GM18507 (cell line): ENCODE measurements at places on chromosomes 3 and 15.

DNA sequence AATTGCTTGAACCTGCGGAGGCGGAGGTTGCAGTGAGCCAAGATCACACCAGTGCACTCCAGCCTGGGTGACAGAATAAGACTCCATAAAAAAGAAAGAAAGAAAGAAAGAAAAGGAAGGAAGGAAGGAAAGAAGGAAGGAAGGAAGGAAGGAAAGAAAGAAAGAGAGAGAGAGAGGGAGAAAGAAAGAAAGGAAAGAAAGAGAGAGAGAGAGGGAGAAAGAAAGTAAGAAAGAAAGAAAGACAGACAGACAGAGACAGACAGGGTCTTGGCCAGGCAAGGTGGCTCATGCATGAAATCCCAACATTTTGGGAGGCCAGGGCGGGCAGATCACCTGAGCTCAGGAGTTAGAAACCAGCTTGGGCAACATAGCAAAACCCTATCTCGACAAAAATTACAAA lies 16.4 kb upstream of the DAG1 start:
- DNase-seq = no peak

DNA sequence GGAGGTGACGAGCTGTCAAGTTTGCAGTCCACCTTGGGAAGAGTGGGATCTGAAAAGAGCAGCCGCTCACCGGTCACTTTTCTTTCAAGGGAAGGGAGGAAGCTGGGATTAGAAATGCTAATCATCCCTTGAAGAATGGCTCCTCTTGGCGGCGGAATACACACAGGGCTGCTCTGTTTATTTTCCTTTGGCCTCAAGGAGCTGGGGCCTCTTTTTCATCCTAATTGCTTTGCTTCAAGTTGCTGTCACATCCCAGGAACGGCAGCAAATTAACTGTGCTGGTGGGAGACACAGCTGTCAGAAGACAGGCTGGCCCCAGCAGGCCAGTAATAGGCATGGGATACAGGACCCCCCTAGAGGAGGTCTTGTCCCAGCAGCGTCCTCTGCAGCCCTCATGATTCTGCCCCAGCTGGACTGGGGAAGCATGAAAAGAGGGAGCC lies 6.7 kb downstream of the KBTBD13 start:
- DNase-seq = no peak

- DNase-seq = no peak
Observed at GRCh38 chr3:16789344-16790120, 95.2 kb upstream of the PLCL2 start.

DNA sequence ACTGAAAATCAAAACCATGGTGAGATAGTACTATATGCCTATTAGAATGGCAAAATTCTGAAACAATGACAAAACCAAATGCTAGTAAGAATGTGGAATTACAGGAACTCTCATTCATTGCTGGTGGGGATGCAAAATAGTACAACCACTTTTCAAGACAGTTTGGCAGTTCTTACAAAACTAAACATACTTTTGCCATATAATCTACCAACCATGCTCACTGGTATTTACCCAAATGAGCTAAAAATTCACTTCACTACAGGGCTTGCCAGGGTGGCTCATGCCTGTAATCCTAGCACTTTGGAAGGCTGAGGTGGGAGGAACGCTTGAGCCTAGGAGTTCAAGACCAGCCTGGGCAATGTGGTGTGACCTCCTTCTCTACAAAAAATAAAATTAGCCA lies 40.0 kb downstream of the MYO9A start:
- no peak for DNase-seq

- no peak for DNase-seq
Observed at GRCh38 chr3:65922441-65922840, 116.3 kb downstream of the MAGI1 start.

DNA sequence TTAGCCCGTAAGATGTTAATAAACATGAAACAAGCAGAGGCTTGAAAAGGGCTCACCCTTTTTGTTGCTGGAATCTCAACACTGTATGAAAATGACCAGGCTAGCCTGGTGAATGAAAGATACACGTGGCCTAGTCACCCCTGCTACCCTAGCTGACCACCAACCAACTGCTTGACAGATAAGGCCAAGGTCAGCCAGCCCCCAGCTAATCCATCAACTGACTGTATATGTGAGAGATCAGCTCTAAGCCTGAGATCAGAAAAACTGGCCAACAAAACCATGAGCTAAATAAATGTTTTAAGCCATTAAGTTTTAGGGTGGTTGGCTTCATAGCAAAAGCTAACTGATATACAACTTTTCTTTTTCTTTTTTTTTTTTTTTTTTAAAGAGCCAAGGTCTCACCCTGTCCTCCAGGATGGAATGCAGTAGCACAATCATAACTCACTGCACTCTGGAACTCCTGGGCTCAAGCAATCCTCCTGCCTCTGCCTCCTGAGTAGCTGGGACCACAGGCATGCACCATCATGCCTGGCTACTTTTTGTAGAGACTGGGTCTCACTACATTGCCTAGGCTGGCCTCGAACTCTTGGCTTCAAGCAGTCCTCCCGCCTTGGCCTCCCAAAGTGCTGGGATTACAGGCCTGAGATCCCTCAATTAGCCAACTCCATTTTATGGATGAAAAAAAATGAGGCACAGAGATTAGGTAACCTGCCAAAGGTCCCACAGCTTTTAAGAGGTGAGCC lies 34.6 kb downstream of the SH3BP5 start:
- no peak for DNase-seq

DNA sequence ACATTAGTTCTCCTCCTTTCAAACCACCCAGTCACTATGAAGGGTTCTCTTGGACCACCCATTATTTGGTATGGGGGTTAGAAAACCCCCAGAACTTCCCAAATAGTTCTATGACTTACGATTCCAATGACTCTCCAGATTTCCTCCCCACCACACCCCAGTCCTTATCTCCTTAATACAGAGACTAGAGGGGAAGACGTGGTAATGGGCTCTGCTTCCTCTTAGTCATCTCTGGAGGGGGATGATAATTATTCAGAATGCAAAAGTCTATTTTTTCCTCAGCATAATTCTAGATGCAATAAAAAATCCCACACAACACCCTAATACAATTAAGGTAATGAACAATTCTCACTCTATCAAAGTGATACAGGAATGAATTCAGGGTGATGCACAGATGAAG lies 48.9 kb upstream of the CFAP161 start:
- no peak for DNase-seq

- DNase-seq = no peak
Observed at GRCh38 chr3:97001611-97002010, 187.2 kb downstream of the EPHA6 start.

DNA sequence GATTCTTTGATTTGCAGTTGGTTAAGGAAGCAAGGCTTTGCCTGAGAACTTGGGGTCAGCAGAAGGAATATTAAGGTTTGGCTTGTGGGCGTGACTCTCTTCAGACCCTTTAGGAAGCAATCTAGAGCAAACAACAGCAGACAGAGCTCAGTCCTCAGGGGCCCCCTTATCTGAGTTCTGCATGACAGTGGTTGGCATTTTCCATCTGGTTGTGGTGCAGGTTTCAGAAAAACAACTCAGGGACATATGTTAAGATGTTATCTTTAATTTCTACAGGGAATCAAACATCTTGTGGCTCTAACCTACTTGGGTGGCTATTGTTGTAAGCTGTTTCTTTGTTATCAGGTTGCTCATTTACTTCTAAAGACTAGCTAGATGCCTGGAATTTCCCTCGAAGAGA lies 141.4 kb downstream of the VPS8 start:
- DNase-seq = no peak

GRCh38 chr3:35215525-35216500 lies 423.5 kb upstream of the ARPP21 start:
- DNase-seq = no peak

DNA sequence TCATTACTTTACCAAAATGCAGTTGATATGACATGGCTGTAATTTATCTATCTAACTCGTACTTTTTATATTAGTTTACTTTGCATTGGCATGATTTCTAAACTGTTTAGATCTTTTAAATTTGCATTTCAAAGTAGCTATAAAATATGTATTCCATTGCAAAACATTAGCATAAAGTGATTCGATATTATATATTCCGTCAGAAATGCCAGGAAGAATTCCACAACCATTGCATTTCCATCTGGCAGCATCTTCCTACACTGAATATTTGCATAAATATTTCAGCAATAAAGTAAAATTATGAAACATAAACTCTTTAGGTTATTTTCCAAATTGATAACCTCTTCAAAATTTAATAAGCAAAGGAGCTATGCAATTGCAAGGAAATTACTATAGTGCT lies 546.6 kb downstream of the MFSD1 start:
- DNase-seq = no peak

- no peak for DNase-seq
Observed at GRCh38 chr3:17423786-17424536, 318.5 kb downstream of the TBC1D5 start.

GRCh38 chr3:134249935-134250716 lies 533 bp downstream of the RYK start:
- DNase-seq = peak; percentile 23

DNA sequence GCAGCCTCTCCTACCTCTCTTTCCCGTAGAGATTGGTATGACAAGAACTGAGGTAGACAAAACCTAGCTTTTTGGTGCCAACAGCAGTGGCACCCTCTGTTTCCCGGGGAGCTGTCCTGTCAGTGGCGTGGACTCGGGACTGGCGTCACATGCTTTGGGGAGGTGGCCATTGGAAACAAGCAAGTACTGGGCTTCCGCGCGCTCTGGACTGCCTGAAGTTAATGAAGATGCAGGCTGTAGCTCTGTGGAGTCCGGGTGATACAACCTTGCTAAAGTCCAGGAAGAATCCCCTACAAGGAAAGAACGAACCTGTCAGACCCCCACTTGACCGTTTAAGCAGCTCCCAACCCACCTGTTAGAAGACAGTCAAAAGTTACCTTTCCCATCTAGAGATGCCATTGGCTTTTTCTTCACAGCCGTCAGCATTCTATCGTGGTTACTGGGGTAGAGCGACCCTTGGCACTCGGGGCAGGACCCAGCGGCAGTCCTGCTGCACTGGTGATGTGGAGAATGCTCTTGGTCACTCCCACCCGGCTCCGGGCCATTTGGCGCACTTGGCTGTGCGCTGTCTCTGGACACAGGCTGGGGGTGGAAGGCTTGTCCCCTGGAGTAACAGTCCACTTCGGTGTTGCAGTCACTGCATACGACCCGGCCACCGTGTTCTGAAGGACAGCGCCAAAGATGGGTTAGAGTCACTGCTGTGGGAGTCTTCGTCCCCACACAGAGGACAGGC lies 120.5 kb downstream of the LRIG1 start:
- no peak for DNase-seq

DNA sequence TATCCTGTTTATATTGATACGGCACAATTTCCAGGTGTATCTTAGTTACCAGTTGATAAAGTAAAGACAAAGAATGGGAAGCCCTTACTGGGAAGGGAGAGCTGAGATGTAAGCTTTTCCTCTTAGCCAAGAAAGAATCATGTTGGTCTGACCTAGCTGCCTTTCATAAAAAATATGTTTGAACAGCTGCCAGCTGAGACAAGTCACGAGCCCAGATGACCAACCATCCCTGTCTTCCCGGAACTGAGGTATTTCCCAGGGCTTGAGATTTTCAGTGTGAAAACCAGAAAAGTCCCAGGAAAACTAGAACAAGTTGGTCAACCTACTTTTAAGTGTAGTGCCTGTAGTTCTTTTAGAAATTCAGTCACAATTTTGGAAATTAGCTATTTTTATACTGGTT lies 3.6 kb upstream of the MYH15 start:
- no peak for DNase-seq

- no peak for DNase-seq
Observed at GRCh38 chr3:154137036-154137435, 15.8 kb downstream of the ARHGEF26 start.
